ENCODE measurements at places on chromosomes 13 and 19. TPM values are rescaled to one million over a fixed set of nuclear protein-coding genes. Genes with fewer than 3 reads are reported as not detected.

DNA sequence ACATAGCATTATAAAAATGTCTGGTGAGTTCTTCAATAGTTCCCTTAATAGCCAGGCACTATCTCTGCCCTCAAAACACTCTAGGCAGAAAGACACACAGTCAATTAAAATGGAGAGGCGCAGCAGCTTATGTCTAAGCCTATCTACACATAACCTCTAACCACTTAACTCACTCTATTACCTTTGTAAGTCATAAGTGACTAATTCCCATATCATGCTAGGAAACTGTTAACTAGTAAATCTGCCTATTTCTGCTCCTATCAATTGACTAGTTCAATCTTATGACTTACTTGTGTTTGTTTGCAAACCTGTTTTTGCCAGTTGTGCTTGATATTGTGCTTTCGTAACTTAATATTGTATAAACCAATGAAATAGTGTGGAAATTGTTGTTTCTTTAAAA, 3.2 kb downstream of the CCDC122 start:
- DNase-seq, result no peak

GRCh38 chr19:55197528-55197927, 11.8 kb downstream of the PTPRH start:
- DNase-seq, result no peak

DNA sequence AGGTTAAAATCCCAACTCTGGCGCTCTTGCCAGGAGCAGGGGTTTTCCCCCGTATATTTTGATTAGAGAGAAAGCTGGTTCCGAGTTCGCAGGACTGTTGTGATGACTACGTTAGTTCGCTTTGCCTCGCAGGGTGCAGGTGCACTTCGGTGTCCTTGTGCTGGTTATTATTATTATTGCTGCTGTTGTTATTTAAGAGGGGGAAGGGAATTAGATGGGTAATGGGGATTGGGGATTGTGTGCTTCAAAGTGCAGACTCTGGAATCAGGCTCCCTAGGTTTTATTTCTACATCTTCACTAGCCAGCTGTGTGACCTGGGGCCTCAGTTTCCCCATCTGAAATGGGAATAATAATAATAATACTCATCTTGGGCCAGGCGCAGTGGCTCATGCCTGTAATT, 15.2 kb downstream of the ACP7 start:
- DNase-seq, result no peak

The FARP1 gene
- total RNA-seq, result 0.37 TPM

DNA sequence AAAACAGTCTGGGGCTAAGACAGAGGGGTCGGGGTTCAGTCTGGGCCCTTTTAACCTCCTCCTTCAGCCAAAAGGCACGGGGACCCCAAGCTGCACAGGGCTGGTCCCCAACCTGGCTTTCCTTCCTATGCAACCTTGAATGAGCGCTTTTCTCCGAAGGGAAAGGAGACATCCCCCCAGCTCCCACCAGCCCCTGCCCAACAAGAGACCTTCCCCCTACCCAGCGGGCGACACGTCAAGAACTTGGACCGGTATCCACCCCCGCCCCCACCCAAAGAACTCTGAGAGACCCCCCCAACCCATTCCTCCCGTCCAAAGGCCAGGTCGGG, 35.0 kb upstream of the NANOS3 start:
- DNase-seq, result peak; percentile 80

Measured in activated CD4-positive, alpha-beta T cell treated with anti-CD3 and anti-CD28 coated beads, Interleukin-2, amount 10 ng/mL, durations not matched to agents 24 days and 14 days (primary cell).